ENCODE measurements at places on chromosomes 3 and 15.

DNA sequence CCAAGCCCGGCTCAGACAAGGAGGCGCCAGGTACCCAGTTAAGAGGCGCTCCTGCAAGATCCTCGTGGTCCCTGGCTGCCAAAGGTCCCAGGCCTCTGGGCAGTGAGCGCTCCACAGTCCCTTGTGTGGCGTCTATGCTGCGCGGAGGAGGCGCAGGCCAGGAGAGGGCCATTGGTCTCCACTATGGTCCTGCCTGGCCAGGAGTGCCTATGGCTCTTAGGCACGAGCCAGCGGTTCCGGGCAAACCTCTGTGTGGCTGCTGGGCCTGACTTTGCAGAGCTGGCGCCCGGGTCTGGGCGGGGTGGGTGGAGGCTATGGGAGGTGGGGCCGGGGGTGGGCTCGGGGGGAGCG is 660 bp upstream of the ADAMTSL3 start:
- DNase-seq, result no peak

GRCh38 chr3:43873723-43874122 is 183.0 kb downstream of the ABHD5 start:
- peak; percentile 24 for DNase-seq

DNA sequence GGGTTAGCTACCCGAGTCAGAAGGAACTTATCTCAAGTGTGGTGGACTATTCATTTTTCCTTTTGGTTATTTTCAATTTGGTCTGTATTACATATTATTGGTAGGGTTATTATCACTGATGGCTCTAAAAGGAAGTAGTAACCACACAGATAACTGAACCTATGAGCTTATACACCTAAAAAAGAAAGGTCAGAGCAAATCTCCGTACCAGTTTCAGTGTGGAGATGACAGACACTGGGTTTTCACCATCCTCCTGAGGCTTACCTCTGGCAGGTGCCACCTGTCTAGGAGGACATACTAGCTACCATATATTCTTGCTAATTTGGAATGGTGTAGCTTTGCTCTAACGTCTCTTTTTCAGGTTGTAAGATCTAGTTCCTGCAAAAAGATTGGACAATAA is 10.2 kb downstream of the GAP43 start:
- no peak for DNase-seq

DNA sequence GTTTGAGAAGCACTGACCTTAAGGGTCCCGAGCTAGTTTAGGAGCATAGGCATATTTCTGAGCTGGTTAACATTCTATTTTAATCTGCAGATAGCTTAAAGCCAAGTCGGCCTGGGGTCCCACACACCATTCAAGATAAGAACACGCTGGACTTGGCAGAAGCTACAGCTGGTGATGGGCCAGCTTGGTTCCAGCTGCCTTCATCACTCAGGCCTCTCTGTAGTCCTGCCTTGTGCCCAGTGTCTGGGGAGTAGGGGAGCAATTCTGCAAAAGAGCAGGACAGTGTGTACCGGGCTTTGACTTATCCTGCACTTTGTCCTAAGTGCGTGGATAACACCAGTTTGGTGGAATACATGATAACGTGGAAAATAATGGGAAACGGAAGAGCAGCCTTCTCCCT is 164.5 kb downstream of the MEGF11 start:
- DNase-seq, result no peak

- DNase-seq, result no peak
Observed at GRCh38 chr3:14299767-14300166, 102.6 kb upstream of the SLC6A6 start.

DNA sequence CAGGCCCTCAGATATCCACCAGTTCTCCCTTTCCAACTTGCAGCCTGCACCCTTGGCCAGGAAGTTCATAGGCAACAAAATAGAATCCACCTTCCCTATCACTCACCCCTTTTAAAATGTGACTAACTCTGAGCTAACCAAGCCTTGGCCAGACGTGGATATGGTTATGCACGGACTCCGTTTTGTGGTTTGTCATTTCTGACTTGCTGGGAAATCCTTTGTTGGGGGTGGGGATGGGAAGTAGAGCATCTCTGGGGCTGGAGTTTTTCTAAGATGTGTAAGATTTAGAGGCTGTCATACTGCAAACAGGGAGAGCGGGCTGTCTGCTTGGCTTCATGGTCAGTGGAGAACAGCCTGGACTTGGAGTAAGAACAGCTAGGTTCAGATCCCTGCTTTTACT is 62.6 kb downstream of the SMAD3 start:
- DNase-seq, result peak; percentile 98

- no peak for DNase-seq
Observed at GRCh38 chr3:33060609-33061337, 36.2 kb downstream of the GLB1 start.

- DNase-seq, result no peak
Observed at GRCh38 chr15:79944622-79945021, 26.4 kb downstream of the BCL2A1 start.

DNA sequence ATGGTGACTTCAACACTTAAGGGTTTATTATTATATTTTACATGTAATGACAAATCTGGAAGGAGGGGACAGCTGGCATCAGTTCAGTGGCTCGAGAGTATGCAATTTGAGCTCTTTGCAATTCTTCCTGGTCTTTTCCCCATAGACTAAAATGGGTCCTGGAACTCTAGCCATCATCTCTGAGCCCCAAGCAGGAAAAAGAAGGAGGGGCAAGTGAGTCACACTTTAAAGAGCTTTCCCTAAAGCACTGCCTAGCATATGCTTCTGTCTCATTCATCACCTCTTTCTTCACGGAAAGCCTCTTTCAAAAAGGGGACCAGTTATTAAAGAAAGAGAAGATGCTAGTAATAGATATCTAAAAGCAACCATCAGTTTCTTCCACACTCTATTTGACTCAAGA is 466.3 kb downstream of the ZIC1 start:
- DNase-seq, result peak; percentile 15

GRCh38 chr3:82462977-82463376 is 701.5 kb upstream of the GBE1 start:
- DNase-seq, result no peak

DNA sequence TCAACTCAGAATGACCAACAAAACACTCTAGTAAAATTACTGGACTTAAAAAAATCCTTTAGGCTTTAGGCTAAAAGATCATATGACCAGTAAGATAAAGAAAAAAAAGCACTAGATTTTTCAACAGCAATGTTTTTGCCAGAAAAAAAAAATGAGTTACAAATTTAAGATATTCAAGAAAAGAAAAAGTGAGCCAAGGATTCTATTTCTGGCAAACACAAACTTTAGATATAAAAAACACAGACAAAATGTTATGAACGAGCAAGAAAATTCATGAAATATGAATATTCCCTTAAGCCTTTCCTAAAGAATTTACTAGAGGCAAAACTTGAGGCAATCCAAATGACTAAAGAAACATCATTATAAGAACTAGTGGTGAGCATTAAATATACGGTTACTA is 8.6 kb downstream of the GOLGB1 start:
- DNase-seq, result no peak

DNA sequence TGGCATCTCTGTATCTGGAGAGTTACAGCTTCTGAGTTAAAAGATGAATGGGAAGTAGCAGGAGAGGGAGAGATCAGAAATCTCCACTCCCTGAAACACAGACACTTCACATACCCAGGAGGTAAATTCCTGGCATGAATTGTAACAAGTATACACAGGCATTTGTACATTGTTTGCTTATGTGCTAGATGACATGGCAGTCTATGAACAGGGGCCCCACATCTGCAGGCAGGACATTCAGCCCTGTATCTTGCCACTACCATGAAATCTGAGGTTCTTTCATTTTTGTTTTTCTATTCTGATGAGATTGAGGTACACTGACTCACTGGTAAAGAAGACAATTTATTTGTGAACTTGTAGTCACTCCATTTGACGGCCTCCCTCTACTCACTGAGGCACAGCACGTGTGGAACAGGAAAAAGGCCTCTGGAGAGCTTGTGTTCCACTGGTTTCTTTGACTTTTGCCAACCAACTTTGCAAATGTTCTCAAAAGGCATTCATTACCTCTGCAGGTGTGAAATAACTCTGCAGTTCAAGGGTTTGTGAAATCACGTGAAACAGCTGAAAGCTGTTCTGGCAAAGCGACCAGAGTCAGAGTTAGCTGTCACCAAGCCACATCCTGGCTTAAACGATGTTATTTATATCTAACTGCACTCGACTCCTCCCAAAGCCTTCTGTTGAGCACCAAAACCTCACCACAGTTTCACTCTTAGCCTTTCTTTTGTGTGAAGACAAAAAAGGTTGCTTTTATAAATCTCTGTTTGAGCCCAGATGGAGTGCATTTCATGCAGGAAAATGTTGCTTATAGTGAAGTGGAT is 401.3 kb upstream of the CFAP20DC start:
- DNase-seq, result no peak

DNA sequence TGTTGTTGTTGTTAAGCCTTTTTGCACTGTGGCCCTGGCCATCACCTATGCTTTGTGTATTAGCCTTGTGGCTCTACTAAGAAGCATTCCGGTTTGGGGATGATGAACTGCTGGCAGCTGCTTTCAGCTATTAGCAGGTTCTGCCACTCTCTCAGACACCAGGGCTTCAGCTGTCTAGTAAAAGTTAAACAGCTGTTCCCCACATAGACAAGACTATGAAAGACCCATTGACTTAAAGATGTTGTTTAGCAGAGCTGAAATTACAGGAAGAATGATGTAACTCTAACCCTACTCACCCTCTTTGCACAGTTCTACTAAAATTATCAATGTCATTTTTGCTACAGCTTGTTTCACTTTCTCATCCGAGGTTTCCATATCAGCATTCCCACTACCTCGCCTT is 131.2 kb upstream of the CGNL1 start:
- no peak for DNase-seq

GRCh38 chr15:70243686-70244540 is 146.2 kb upstream of the TLE3 start:
- no peak for DNase-seq

GRCh38 chr3:190051641-190052040 is 69.1 kb downstream of the P3H2 start:
- DNase-seq, result no peak

- DNase-seq, result no peak
Observed at GRCh38 chr15:48300038-48300437, 31.2 kb upstream of the DUT start.

- peak; percentile 54 for DNase-seq
Observed at GRCh38 chr15:48449734-48450133, 118.5 kb downstream of the DUT start.

DNA sequence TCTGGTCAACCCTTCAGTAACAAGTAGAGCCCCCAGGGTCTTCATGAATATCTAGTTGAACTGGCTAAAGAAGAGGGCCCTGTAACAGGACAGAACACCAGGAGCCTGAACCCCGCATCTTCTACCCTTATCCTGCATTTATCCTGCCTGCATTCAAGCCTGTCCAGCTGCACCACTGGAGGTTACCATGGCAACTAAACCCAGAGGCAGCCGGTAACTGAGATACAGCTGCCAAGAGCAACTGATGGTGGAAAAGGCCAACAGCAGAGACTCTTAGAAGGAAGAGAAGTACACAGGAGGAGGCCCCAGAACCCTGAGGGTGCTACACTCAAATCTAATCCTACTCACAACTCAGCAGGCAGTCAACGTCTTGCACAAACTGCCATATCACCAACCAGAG is 3.7 kb upstream of the PRKAR2A start:
- peak; percentile 8 for DNase-seq

DNA sequence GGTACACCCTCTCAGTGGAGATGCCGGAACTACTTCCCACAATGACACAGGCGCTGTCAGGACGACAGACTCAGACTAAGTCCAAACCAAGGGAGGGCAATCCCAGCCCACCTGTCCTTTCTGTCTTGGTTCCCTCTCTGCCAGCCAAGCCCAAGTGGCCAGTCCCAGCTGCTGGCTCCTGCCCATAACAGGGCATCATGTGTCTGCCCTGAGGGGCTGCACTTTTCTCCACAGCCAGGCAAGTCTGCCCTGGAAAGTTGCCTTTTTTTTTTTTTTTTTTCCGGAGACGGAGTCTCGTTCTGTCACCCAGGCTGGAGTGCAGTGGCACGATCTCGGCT is 20.0 kb upstream of the BCL2A1 start:
- no peak for DNase-seq

Data from ELR (cell line).